ENCODE measurements at places on chromosomes 4 and X. TPM values are rescaled to one million over a fixed set of nuclear protein-coding genes. Genes with fewer than 3 reads are reported as not detected.

The TEX11 gene
- 0.24 TPM for total RNA-seq

The JADE3 gene
- total RNA-seq: 20.2 TPM

DNA sequence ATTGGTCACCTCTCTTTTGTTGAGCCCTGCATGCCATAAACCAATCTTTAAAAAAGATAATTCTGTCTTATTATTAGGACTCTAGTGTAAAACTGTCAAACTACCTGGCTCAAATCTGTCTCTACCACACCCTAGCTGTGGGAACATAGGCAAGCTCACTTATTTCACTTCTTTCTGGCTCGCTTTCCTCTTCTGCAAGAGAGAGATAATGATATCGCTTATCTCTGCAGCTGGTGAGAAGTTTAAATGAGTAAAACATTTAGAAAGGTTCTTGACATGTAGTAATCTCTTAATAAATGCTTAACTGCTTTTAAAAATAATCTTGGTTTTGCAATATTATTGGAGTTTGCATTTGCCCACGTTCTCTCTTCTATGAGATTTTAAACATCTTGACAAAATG, 1109.2 kb downstream of the RAPGEF2 start:
- no peak overlapping the region for H3K27ac ChIP-seq
- H3K4me1 ChIP-seq: no peaks in the 10 kb centered on the region
- DNase-seq: no peak
- no peaks in the 10 kb centered on the region for H3K27me3 ChIP-seq
- H3K4me3 ChIP-seq: no peak overlapping the region
- H3K36me3 ChIP-seq: peaks cover 3% of the 10 kb centered on the region

DNA sequence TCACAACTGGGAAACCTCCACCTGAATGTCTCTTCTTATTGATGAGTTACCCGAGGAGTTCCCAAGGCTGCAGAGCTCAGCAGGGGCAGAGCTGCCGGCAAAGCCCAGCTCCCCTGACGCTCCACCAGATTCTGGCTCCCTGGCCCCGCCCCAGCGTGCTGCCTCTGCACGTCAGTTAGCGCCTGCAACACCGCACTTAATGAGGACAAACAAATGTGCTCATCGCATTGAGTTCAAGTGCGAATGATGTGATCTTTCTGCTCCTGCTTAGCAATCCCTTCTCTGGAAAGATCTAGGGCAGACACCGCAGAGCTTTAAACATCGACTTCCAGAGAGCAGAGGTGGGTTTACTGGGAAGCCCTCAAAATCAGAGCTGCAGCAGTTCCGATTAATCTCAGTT, 55.5 kb upstream of the FBXW7 start:
- H3K36me3 ChIP-seq: peaks cover 3% of the 10 kb centered on the region
- no peaks in the 10 kb centered on the region for H3K4me1 ChIP-seq
- H3K27me3 ChIP-seq: no peaks in the 10 kb centered on the region
- peak overlapping the region; percentile 22 for H3K4me3 ChIP-seq

GRCh38 chr4:630656-631055, 5.3 kb downstream of the PDE6B start:
- H3K27ac ChIP-seq: no peak overlapping the region
- DNase-seq: peak; percentile 19
- no peaks in the 10 kb centered on the region for H3K4me1 ChIP-seq

DNA sequence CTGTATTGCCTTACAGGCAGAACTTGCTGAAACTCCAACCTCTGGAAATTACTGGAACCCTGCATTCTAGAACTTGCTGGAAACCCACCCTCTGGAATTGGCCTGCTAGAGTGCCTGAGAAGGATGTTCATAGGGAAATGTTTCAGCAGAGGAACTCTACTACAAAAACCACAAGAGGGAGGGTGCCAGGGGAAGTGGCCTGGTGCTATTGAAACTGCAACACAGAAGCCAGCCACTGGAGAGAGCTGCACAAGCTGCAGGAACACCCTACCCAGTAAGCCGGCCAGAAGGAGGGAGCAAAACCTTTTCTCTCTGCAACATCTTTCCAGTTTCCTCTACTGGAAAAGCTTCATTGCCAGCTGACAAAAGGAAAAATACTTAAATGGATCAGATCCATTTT, 2.5 kb upstream of the BRWD3 start:
- H3K4me1 ChIP-seq: no peaks in the 10 kb centered on the region
- DNase-seq: peak; percentile 58
- H3K27me3 ChIP-seq: no peaks in the 10 kb centered on the region
- H3K27ac ChIP-seq: no peak overlapping the region
- H3K4me3 ChIP-seq: no peak overlapping the region
- H3K36me3 ChIP-seq: no peaks in the 10 kb centered on the region

GRCh38 chr4:155906554-155907247, 3.2 kb downstream of the TDO2 start:
- H3K27ac ChIP-seq: no peak overlapping the region
- H3K4me3 ChIP-seq: no peak overlapping the region
- no peak for DNase-seq
- H3K27me3 ChIP-seq: no peaks in the 10 kb centered on the region
- no peaks in the 10 kb centered on the region for H3K36me3 ChIP-seq

GRCh38 chr4:108738003-108738706, 24.7 kb downstream of the ETNPPL start:
- no peak overlapping the region for H3K4me3 ChIP-seq
- no peak for DNase-seq
- no peaks in the 10 kb centered on the region for H3K36me3 ChIP-seq
- H3K4me1 ChIP-seq: no peaks in the 10 kb centered on the region
- no peak overlapping the region for H3K27ac ChIP-seq

The GAGE13 gene
- not detected for total RNA-seq

GRCh38 chrX:42079968-42080367, 156.6 kb upstream of the CASK start:
- no peaks in the 10 kb centered on the region for H3K27me3 ChIP-seq
- no peak overlapping the region for H3K27ac ChIP-seq
- H3K36me3 ChIP-seq: no peaks in the 10 kb centered on the region
- H3K4me1 ChIP-seq: no peaks in the 10 kb centered on the region
- no peak for DNase-seq
- no peak overlapping the region for H3K4me3 ChIP-seq

GRCh38 chr4:184193556-184194525, 23.8 kb downstream of the ENPP6 start:
- no peaks in the 10 kb centered on the region for H3K4me1 ChIP-seq
- no peak overlapping the region for H3K4me3 ChIP-seq
- DNase-seq: no peak
- H3K27me3 ChIP-seq: no peaks in the 10 kb centered on the region

The CT45A9 gene
- not detected for total RNA-seq

The ANKRD50 gene
- 30.1 TPM for total RNA-seq

GRCh38 chrX:133723930-133724329, 261.5 kb downstream of the GPC3 start:
- H3K36me3 ChIP-seq: peaks cover 16% of the 10 kb centered on the region
- no peak overlapping the region for H3K4me3 ChIP-seq
- H3K4me1 ChIP-seq: no peaks in the 10 kb centered on the region
- no peak for DNase-seq
- no peak overlapping the region for H3K27ac ChIP-seq

The IRAK1 gene
- 85.3 TPM for total RNA-seq

DNA sequence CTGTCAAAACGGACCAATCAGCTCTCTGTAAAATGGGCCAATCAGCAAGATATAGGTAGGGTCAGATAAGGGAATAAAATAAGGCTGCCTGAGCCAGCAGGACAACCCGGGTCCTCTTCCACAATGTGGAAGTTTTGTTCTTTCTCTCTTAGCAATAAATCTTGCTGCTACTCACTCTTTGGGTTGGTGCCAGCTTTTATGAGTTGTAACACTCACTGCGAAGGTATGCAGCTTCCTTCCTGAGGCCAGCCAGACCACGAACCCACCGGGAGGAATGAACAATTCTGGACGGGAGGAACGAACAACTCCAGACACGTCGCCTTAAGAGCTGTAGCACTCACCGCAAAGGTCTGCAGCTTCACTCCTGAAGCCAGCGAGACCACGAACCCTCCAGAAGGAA, 287.8 kb downstream of the RAPGEF2 start:
- no peaks in the 10 kb centered on the region for H3K36me3 ChIP-seq
- no peak overlapping the region for H3K4me3 ChIP-seq
- no peak for DNase-seq
- no peak overlapping the region for H3K27ac ChIP-seq

GRCh38 chr4:77466430-77466829, 139.2 kb upstream of the CXCL13 start:
- DNase-seq: no peak
- no peak overlapping the region for H3K27ac ChIP-seq
- H3K27me3 ChIP-seq: no peaks in the 10 kb centered on the region
- H3K4me1 ChIP-seq: no peaks in the 10 kb centered on the region
- peaks cover 5% of the 10 kb centered on the region for H3K36me3 ChIP-seq

The KCTD8 gene
- total RNA-seq: 1.1 TPM

GRCh38 chr4:181938631-181939030, 304.6 kb upstream of the TENM3 start:
- no peak for DNase-seq
- no peaks in the 10 kb centered on the region for H3K36me3 ChIP-seq

DNA sequence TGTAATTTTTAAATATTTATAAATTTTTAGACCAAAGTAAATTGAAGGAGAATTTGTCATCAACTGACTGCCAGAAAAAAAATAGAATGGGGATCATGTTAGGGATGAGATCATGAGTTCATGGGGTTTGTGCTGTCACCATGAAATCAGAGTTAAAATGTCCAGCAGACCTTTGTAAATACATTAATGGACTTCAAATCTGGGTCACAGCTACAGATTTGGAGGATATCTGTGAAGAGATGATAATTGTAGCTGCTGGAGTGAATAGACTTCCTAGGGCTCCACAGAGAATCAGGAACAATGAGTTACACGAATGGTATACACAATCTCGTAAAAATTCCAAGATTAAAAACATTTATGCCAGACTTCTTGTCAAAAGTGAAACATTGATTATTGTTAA, 6.6 kb downstream of the FSTL5 start:
- no peaks in the 10 kb centered on the region for H3K4me1 ChIP-seq
- H3K4me3 ChIP-seq: no peak overlapping the region
- no peak overlapping the region for H3K27ac ChIP-seq
- H3K36me3 ChIP-seq: no peaks in the 10 kb centered on the region

The PNMA5 gene
- total RNA-seq: not detected

DNA sequence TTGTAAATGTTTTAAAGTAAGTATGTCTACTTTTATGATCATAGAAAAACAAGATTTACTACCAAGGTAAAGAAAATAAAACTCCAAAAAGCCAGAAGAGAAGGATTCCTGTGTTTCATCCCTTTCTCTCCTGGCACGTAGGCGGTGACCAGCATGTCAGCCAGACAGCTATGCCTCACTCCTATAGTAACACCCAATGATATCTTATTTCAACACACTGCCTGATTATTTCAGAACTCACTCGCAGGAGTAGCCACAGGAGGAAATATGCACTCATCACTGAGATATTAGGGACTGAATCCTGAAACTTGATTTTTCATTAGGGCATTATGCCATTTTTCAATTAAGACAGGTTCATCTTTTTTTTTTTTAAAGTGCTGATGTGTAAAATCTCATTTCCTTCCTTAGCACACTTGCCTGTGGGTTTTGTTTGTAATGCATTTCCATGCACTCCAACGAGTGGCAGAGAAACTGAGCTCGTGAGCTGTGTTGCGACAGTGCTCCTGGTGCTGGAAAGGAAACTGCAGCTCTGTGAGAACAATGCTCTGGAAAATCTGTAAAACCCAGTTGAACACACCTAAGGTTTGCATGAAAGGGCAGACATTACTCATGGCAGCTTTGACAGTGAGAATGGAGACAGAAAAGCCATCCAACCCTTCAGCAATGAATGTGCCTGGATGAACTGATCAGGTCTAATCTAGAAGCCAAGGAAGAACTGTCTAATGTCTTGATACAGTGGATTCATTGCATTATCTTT, 18.2 kb downstream of the RAI2 start:
- H3K36me3 ChIP-seq: no peaks in the 10 kb centered on the region
- H3K27me3 ChIP-seq: no peaks in the 10 kb centered on the region
- H3K4me3 ChIP-seq: no peak overlapping the region
- no peak overlapping the region for H3K27ac ChIP-seq
- no peaks in the 10 kb centered on the region for H3K4me1 ChIP-seq

GRCh38 chr4:93199492-93199891, 629.1 kb upstream of the ATOH1 start:
- H3K36me3 ChIP-seq: no peaks in the 10 kb centered on the region
- DNase-seq: peak; percentile 55
- no peaks in the 10 kb centered on the region for H3K27me3 ChIP-seq
- H3K27ac ChIP-seq: no peak overlapping the region

GRCh38 chr4:181520790-181521189, 722.4 kb upstream of the TENM3 start:
- H3K36me3 ChIP-seq: no peaks in the 10 kb centered on the region
- H3K27me3 ChIP-seq: no peaks in the 10 kb centered on the region

DNA sequence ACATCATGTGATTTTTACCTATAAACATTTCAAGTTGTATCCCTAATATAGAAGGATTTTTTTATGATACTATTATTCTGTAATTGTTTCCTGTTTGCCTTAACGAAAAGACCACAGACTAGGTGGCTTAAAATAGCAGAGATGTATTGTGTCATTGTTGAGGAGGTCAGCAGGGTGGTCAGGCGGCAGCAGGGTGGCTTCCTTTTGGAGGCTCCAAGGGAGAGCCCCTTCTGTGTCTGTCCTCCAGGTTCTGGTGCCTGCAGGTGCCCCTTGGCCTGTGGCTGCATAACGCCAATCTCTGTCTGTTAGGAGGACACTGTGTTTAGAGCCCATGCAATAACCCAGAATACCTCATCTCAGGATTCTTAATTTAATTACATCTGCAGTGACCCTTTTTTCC, 118.1 kb downstream of the TBL1X start:
- 0 out of 2 replicates have a peak, but pooled peaks cover 2% of the 10 kb centered on the region for H3K36me3 ChIP-seq
- no peaks in the 10 kb centered on the region for H3K27me3 ChIP-seq
- DNase-seq: no peak
- H3K4me1 ChIP-seq: peaks cover 18% of the 10 kb centered on the region

The TMEM271 gene
- total RNA-seq: not detected

- no peak for DNase-seq
- H3K4me3 ChIP-seq: no peak within 1 kb of the TSS
- no peak within 1 kb of the TSS for H3K27ac ChIP-seq
- H3K4me1 ChIP-seq: no peaks in the 10 kb centered on the region
Observed at GRCh38 chr4:164753873-164754488, at the start of gene SMIM31. Gene SMIM31 (plus strand): TSS chr4:164754131. CDS start chr4:164770444, 16,313 bp downstream.

The HDX gene
- total RNA-seq: 4.0 TPM

DNA sequence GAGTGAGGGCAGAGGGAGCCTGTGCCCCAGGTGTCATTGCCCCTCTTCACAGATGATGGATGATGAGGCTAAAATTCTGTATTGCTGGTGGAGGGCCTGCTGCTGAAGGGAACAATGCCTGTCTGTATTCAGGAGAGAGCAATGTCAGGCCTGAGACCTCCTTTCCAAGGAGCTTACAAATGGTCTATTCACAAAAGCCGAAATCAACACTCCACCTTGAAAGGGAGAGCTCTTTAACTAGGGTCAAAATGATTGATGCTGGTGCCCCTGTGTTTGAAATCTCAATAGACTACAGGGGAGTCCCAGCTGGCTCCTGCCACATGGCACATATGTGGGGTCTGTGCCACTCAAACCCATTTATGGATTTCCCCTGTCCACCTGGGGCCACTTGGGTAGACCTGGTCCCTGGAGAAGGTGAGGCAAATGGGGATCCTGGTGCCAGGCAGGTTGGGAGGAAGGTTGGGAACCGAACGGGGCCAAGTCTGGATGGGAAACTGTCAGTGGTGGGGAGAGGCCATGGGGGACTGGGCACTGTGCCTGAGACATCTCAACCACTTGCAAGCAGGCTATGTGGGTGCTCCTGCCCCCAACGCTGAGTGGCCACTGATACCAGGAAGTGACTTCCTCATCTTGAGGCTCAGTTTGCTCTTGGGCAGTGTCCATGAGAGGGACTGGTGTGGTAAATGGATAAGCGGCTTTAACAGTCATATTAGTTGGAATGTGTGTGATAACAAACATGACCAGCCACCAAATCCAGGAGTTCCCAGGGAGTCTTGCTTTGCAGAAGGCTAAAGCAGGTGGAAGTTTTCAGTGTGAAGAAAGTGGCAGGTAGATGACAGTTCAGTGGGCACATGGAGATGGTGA, 223.8 kb upstream of the PSAPL1 start:
- H3K27ac ChIP-seq: no peak overlapping the region
- DNase-seq: no peak
- H3K36me3 ChIP-seq: no peaks in the 10 kb centered on the region
- H3K27me3 ChIP-seq: no peaks in the 10 kb centered on the region
